ENCODE measurements at places on chromosomes 11 and 22. TPM values are rescaled to one million over a fixed set of nuclear protein-coding genes. Genes with fewer than 3 reads are reported as not detected.

GRCh38 chr11:104462341-104462740, 298.4 kb upstream of the PDGFD start:
- DNase-seq, result no peak

- DNase-seq, result no peak
Measured at GRCh38 chr11:78312712-78313111, 104.9 kb downstream of the GAB2 start.

- DNase-seq, result no peak
Measured at GRCh38 chr11:58580311-58580710, 1.4 kb downstream of the ZFP91 start.

GRCh38 chr11:121308816-121309215, 16.2 kb downstream of the SC5D start:
- no peak for DNase-seq

GRCh38 chr11:19244621-19245020, 3.9 kb upstream of the E2F8 start:
- DNase-seq, result no peak

DNA sequence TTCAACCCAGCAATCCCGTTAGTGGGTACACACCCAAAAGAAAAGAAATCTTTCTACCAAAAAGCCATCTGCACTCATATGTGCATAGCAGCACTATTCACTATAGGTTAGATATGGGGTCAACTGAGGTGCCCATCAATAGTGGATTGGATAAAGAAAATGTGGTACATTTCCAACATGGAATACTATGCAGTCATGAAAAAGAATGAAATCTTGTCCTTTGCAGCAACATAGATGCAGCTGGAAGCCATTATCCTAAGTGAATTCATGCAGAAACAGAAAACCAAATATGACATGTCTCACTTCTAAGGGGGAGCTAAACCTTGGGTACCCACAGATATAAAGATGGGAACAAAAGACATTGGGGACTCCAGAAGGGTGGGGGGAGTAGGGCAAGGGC, 1.9 kb upstream of the ARHGAP8 start:
- DNase-seq, result no peak

GRCh38 chr22:29088809-29089208, 16.0 kb downstream of the KREMEN1 start:
- DNase-seq, result no peak

GRCh38 chr22:46858181-46858771, 95.8 kb downstream of the TBC1D22A start:
- DNase-seq, result no peak

DNA sequence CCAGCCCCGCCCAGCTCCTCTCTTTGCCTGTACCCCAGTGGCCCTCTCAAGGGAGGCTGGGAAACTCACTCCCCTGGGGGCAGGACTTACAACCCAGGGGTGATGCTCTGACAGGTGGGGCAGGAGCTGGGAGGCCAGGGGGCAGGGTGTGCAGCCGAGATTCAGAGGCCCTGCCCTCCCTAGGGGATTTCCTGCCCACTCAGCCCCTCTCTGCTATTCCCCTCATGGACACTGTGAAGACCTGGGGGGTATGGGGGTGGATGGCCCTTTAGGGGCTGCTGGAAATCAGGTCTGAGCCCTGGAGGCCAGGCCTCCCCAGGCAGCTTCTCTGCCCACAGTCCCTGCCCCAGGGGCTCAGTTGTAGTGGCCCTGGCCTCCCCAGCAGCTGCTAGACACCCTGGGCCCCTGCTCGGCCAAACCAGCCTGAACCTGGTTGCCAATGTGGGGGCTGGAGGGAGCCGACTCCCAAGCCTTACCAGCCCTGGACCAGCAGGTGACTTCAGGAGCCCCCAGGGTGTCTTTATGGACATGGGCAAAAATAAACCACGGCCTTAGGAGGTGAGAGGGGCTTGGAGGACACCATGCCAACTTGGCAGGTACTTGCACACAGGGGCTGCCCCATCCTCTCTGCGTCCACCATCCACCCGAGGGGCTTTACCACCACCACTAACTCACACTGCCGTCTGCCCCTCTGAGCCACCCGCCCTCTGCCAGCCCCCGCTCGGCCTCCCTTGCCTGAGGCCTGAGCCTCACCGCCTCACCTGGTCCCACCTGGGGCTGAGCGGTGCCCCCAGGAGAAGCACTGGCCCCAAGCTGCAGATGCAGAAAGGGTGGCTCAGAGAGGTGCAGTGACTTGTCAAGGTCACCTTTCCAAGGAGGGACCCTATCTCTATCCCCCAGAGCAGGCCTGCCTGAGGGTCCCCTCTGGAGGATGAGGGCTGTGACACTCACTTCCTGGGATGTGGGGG, 2.8 kb upstream of the PHLDA2 start:
- DNase-seq, result no peak

GRCh38 chr11:116712428-116712827, 60.4 kb downstream of the BUD13 start:
- DNase-seq, result no peak

- no peak for DNase-seq
Measured at GRCh38 chr11:14223636-14224288, 135.2 kb downstream of the RRAS2 start.

DNA sequence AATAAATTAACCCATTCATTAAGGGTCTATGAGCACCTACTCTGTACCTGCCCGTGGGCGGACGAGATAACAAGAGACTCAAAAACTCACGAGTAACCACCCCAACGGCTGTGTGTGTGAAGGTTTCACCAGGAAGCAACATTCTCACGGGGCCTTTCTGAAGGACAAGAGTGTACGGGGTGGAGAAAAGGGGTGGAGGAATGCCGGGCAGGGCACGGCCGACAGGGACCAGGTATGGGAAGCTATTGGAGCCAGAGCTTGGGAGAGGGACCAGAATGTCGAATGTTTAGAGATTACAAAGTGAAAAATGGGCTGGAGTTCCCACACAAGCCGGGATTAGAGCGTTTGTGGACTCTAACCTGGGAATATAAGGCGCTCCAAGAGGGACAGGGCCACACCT, 1.6 kb downstream of the KMT5B start:
- no peak for DNase-seq

DNA sequence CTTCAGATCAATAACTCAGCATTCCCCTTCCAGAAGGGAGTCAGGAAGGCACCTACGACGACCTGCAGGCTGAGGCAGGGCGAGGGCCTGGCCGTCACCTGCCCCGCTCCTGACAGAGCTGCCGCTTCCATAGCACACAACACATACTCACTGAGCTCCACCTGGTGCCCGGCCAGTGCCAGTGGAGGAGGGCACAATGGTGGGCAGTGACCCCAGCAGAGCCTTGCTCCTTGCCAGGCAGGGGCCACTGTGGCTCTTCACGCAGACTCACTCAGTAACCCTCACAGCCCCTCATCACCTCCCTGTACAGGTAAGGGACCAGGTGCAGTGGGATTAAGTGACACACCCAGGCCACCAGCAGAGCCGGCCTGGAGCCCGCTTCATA, 24.6 kb downstream of the LRFN4 start:
- DNase-seq, result no peak

GRCh38 chr11:24575392-24575791, 78.5 kb downstream of the LUZP2 start:
- DNase-seq, result no peak

- DNase-seq, result no peak
Measured at GRCh38 chr22:50202130-50202666, 1.4 kb downstream of the SELENOO start.

DNA sequence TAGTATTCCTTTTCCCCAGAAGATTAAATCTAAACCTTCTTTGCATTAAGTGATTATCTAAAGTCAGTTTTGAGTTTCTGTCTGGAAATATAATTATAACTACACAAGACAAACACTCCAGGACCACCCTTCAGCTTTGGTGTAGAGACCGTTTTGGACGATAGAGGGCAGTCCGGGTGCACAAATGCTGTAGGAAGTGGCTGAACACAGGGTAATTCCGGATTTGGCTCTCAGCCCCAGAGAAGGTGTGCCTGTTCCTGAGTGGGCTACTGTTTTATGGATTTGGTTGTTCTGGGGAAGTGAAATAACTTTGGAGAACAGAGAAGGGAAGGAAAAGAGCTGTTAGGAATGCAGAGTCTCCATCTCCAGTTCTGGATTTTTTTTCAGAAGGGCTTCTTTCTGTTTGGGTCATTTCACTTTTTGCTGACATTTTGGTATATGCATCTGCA, 14.8 kb downstream of the EXT2 start:
- peak; percentile 30 for DNase-seq

DNA sequence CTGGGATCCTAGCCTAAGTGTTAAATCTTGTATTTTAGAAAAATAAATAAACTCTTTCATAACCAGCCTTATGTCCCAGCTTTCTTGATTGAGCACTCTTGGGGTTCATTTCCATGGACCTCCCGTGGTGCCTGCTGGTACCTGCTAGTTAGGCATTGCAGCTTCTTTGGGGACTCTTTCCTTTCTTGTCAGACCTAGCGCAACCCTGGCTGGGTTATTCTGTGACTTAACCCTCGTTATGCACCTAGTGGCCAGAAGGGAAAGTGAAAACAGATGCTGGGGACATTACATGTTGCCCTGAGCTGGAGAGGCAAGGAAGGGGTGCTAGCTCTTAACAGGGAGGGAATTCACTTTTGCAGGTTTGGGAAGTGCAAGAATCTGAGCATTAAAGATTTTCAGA, 46.8 kb downstream of the APIP start:
- DNase-seq, result no peak

DNA sequence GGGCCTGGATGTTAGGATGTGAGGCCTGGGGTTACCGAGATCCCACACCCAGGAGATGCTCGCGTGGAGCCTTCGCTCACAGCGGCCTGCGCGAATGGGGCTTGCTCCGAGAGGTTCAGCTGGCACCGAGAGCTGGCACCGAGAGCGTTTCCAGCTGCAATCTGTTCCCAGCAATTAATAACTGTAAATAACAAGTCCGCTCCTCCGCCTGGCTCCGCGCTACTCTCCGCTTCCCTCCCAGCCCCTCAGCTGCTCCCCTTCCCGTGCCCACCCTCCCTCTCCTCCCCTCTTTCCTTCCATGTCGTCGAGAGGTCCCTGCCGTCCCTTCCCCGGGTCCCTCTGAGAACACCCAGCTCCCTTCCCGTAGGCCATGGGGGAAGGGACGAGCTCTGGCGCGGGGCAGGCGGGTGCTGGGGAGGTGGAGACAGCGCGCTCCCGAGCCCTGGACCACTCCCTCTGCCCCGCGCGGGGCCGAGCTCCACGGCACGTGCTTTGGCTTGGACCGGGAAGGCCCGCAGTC, 110.8 kb downstream of the WNT7B start:
- DNase-seq, result no peak

DNA sequence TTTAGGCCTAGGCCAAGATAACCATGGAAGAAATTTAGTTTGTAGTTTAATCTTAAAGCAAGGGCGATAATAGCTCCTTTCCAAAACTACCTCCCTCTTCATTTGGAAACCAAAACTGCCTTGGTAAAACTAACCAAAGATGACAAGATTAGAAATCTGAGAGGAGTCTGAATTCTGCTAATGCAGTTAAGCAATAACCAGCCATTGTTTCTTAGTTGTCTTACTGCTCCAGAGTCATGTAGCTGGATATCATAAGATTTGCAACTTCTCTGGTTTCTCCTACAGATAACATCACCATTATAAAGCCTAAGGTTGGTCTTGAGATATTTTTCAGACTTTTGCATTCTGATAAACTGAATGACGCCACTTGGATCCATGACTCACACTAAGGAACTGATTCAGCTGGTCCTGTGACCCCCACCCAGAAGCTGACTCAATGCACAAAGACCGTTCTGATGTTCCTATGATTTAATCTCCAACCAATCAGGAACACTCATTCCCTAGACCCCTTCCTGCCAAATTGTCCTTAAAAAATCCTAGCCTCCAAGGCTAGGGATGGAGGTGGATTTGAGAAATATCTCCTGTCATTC, 200.8 kb downstream of the LUZP2 start:
- DNase-seq, result no peak

- DNase-seq, result no peak
Measured at GRCh38 chr11:111725621-111726020, 40.6 kb downstream of the PPP2R1B start.

GRCh38 chr22:24992946-24993345, 40.4 kb downstream of the KIAA1671 start:
- DNase-seq, result no peak

GRCh38 chr11:117176186-117176585, 2.4 kb upstream of the SIDT2 start:
- no peak for DNase-seq

- DNase-seq, result no peak
Measured at GRCh38 chr11:96098511-96099241, 174.8 kb upstream of the MTMR2 start.

GRCh38 chr11:26943636-26944035, 50.3 kb upstream of the FIBIN start:
- no peak for DNase-seq

GRCh38 chr11:68146704-68147474, 25.7 kb upstream of the CHKA start:
- DNase-seq, result no peak

DNA sequence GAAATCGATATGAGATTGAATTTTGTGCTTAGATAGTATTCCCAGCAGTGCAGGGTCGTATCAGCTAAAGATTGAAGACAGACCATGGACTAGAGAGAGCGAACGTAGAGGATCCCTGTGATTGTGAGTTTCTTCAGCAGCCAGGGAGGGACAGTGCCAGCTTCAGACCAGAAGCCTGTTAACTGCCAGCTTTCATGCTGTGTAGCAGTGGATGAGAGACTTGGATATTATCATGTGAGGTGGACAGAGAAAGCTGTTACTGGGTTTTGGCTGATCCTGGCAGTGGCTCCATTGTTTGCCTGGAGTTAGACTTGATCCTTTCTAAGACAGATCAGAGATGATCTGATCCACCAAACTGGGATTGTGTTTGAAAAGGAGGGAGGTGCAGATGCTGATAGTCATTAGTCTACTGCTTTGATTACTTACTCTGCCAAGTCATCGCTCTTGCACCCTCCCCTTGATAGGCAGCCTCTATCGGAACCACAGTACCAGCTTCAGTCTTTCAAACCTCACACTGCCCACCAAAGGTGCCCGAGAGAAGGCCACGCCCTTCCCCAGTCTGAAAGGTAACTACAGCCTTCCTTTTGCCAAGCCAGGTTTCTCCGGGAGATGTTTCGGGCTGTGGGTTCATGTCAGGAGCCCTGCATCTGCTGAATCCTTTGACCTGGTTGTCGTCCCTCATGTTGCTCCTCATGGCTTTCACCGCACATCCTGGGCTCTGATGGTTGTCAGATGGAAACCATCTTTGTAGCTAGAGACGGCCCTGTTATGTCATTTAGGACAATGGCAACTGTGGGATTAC, 16.2 kb downstream of the MADD start:
- no peak for DNase-seq

DNA sequence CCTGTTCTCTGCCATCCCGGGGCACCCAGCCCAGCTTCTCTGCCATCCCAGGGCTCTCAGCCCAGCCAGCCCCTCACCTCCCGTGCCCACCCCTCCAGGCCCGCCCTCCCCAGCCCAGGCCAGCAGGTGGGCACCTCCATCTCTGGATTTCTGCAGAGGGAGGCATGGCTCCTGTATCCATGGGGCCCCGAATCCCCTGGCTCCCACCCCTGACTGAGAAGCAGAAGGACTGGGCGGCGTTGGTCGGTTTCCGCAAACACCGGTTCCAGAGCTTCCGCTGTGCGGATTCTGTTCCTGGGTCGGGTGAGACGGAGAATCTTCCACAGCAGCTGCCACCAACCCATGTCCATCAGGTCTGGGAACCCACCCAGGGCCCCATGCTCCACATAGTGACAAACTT, 240.3 kb downstream of the BRD1 start:
- DNase-seq, result no peak

GRCh38 chr11:15826826-15827225, 529.5 kb downstream of the SOX6 start:
- DNase-seq, result no peak

OR52A1 gene
- 0.01 TPM for polyA plus RNA-seq
